ENCODE measurements at places on chromosomes 3 and 15. TPM values are rescaled to one million over a fixed set of nuclear protein-coding genes. Genes with fewer than 3 reads are reported as not detected.

DNA sequence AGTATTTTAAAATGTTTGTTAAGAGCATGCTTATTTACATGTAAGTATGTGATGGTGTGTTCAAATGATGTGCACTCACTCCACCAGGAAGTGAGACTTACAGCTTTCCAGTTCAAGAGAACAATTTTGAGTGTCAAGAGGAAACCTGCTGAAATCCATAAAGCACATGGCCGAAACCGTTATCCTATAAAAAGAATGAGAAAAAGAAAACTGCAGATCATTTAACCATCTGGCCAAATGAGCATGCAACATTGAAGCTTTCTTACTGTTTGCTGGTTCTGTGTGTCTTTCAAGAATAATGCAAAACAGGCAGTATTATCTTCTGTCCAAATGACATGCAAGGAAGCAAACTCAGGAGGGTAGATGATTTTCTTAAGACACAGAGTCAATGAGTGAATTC, 26.3 kb downstream of the GABRR3 start:
- no peak for DNase-seq

The ICE2 gene
- 83.6 TPM for total RNA-seq

DNA sequence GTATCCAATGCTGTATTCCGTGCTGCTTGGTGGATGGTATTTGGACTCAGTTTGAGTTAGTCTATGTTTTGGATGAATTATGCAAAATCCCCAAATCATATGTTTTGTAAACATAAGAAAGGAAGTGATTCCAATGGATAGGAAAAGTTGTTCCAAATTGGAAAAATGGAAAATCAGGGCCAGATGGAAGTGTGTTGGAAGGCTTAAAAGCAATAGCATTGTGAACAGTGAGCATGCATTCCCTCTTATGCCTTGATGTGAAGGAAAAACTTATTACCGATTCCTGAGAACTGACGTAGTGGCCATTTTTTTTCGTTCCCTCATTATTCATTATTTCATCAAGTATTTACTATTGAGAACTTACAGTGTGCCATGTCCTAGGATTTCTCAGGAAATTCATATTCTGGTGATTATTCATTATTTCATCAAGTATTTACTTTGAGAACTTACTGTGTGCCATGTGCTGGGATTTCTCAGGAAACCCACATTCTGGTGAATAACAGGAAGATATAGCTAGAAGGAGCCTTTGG, 144.1 kb upstream of the TPRG1 start:
- no peak for DNase-seq

DNA sequence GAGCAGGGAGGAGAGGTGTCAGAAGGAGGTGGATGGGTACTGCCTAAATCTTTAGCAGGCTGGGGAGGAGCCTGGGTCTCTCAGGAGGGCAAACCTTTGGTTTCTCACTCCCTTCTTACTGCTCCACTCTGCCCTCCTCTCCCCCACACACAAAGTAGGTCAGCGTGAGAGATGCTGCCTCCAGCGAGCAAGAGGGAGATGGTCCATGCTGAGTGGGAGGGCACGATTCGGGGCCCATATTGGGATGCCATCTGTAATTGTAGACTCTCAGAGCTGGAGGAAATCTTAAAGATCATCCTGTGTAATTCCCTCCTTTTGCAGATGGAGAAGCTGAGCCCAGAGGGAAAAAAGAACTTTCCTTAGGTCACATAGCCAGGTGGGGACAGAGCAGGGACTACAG, 34.2 kb upstream of the SYN2 start:
- DNase-seq: peak; percentile 75

The MAP3K13 gene
- 48.9 TPM for total RNA-seq

The ZPLD1 gene
- total RNA-seq: 0.54 TPM

The EPM2AIP1 gene
- total RNA-seq: 45.5 TPM

- no peak for DNase-seq
Observed at GRCh38 chr3:16768956-16769355, 115.8 kb upstream of the PLCL2 start.

The ARPP21 gene
- 81.5 TPM for total RNA-seq

The CDCP1 gene
- total RNA-seq: 0.09 TPM

The CNTN3 gene
- 16.2 TPM for total RNA-seq

GRCh38 chr3:45890405-45890804, 4.1 kb downstream of the CCR9 start:
- no peak for DNase-seq

The STRIT1 gene
- not detected for total RNA-seq

The LRRC3B gene
- total RNA-seq: 130 TPM

The TNFSF10 gene
- total RNA-seq: 2.0 TPM

DNA sequence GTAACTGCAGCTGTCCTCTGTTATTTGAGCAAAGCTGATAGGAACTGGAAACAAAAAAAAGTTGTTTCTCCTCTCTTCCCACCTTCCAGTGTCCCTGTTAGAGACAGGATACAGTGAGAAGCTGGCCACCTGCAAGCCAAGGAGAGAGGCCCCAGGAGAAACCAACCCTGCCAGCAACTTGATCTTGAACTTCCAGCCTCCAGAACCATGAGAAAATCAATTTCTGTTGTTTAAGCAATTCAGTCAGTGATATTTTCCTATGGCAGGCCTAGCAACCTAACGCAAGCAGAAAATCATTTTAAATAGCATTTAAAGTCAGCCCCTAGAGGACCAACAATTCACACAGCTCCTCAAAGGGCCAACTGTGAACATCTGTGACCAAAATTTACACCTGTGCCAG, 291.3 kb downstream of the OXSM start:
- no peak for DNase-seq

GRCh38 chr3:29773481-29773880, 492.6 kb downstream of the RBMS3 start:
- DNase-seq: no peak

DNA sequence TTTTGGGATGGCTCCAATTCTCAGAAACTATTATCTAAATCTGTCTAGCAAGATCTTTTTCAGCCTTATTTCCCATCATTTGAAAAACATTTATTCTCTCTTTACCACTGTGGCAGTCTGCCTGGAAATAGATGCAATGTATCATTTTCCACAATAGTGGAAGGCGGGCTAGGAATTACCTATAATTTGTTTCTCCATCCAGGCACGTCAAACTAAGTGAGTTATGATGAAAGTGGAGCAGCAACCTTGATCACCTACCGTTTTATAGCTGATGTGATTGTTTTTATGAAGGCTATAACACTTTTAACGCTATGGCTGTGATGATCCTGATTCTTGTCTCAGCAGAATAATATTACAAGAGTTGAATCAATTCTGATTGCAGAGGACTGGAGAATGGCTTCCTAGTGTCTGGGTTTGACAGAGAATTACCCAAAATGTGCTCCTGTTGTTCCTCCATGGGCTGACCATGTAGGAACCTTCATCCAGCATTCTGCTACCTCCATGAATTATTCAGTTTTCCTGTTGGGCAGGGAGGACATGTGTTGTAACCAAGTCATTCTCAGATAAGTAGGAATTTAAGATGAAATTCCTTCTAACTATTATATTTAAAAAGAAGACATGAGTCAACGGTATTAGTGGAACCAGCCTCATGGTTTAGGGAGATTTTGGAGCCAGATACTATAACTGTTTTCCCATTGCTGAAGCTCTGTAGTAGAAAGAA, 231.5 kb upstream of the SGO1 start:
- no peak for DNase-seq

The GP5 gene
- total RNA-seq: 0.09 TPM

GRCh38 chr15:100663915-100664281, 61.5 kb downstream of the ASB7 start:
- DNase-seq: no peak

GRCh38 chr15:68204776-68205557, at the start of gene CALML4:
Gene CALML4 (minus strand): TSS chr15:68205332. CDS start chr15:68205247, 85 bp downstream.
- peak; percentile 75 for DNase-seq

DNA sequence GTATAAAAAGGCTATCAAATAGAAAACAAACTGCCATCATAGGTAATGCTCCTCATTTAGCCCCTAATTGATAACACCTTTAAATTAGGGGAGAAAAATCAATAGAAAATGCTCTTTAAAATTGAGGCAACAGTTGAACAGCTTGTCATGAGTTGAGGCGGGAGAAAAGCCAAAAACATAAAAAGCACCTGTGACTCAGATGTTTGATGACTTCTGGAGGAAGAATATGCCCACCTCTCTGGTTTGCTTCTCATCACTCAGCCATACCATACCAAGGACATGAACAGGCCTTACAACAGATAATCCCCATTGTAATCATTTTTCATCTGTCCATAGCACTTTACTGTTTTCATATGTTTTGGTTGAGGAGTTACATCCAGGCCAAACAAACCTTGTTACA, 246.0 kb downstream of the MYRIP start:
- no peak for DNase-seq

- DNase-seq: no peak
Observed at GRCh38 chr3:34828847-34829246, 810.5 kb upstream of the ARPP21 start.

The SLC25A36 gene
- total RNA-seq: 187 TPM

DNA sequence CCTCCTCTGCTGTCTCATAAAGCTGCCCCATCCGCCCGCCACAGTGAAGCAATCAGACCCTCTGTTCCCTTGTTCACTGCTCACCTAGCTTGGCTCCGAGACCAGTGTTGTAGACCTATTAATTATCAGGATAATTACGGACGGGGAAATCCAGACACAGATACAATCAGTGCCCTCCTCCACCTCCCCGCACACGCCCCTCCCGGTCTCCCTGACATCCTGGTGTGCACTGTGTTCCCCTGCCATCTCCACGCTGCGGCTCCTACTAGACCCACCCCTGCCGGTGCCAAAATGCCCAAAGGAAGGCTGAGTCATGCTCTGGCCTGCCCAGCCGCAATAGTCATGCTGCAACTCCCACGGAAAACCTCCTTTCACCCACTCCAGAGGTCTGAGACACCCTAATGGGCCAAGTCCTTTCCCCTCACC, 277.3 kb upstream of the TLE3 start:
- DNase-seq: no peak

DNA sequence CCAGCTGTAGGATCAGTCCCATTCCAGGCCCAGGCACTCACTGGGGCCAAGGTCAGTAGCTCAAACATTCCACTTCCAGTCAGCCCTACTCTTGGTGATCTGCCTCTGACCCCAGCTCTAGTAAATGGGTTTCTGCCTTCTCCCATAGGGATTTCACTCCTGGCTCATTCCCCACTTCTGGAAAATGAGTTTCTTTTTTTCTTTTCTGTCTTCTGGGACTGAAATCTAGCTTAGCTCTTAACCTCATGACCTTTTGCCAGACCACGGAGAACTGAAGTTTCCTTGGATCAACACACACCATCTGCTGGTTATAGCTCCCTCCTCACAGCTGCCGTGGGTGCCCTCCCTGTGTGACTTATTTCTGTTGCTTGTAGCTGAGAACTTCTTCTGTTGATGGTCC, 21.3 kb downstream of the MME start:
- no peak for DNase-seq

- no peak for DNase-seq
Observed at GRCh38 chr3:59106085-59106648, 56.3 kb upstream of the CFAP20DC start.

DNA sequence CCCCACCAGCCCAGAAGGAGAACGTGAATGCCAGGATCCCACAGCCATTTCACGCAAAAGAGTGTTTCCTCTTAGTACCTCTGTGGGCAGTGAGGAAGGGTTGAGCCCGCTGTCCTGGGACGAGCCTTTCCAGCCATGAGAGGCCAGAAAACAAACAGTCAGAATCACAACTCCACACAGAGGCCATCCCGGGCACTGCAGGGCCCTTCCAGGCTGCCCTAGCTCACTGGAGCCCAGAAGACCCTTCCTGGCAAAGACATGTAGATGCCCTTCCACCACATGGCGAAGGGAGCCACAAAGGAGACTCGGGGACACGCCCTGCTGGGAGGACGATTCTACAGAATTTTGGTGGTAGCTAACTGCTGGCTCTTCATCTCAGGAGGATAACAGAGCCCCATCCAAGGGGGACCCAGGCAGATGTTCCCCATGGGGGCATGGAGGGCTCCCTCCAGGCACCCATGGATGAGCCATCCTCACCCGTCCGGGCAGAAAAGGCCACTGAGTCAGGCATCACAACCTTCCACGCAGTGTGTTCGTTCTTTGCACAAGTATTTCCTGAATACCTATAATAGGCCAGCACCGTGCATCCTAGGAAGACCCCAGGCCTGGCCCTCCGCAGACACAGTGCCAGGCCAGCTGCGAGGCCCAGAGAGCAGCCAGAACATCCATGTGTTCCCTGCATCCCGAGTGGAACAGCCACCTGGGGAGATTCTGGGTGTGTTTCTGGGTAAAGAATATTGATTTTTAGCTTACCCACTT, 47.2 kb downstream of the SLC12A8 start:
- DNase-seq: no peak

- no peak for DNase-seq
Observed at GRCh38 chr3:111764645-111765091, 94.4 kb upstream of the PHLDB2 start.

- no peak for DNase-seq
Observed at GRCh38 chr3:22129101-22129500, 378.1 kb upstream of the ZNF385D start.

- peak; percentile 81 for DNase-seq
Observed at GRCh38 chr3:184336547-184337398, 627 bp upstream of the FAM131A start.

The ARNT2 gene
- 75.5 TPM for total RNA-seq
